ENCODE measurements at places on chromosomes 3 and 15.

DNA sequence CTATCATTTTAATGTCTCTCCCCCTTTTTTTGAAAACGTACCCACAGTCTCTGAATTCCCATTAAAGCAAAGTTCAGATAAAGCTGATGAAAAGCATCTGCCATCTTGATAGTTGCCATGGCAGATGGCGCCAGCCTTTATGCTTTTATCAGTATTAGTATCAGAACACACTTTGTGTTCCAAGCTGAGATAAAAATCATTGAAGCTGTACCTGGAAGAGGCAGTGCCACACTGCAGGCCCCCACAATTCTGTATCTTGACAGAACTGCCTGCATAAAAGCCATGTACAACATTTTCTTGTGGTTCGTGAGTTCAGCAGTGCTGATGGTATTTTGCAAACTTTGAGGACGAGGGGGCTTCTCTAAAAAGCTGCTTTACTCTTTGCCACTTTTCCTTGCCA is 311.7 kb downstream of the SATB1 start:
- no peak for DNase-seq

DNA sequence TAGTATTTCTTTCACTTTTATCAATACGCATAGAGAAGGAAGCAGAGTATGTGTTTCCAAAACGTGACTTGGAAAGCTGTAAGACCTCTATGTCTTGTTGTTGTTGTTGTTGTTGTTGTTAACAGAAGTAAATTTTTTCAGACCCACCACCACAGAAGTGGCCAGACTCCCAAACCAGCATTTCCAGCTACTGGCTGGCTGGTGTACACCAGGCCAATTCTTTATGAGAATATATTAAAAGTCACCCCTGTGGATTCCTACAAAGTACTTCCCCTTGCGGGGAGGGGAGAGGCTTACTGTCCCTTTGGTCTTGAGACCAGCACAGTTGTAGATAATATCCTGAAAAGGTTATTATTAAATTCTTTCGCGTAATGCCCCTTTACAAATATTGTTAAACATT is 1.6 kb upstream of the FOXP1 start:
- no peak for DNase-seq

GRCh38 chr3:169199283-169199682 is 464.2 kb downstream of the MECOM start:
- DNase-seq, result no peak

- peak; percentile 71 for DNase-seq
Measured at GRCh38 chr3:82133070-82133606, 371.7 kb upstream of the GBE1 start.

GRCh38 chr3:40828741-40829415 is 304.1 kb downstream of the ZNF621 start:
- DNase-seq, result no peak

DNA sequence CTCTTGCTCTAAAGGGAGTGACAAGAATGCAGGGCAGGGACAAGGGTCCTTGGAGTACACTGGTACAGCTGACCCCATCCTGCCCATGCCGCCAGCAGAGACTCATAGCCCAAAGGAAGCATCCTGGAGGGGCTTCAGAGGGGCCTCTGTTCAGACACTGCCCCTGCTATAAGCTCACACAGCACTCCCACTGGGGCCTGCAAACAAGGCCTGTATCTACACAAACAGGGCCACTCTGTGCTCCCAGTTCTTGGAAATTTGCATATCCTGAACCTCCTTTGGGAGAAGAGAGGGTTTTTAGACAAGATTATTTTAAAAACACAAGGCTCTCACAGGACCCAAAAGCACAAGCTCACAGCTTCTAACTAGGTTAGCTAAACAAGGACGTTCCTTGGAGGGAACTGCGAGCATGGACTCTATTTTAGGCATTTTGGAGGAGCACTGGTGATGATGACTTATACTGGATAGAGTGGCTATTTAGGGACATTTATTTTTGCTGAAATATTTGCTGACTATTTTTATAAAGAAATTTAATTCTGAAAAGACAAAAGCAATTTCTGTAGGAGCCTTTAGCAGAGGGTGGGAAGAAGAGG is 16.4 kb upstream of the ANKRD34C start:
- DNase-seq, result no peak

- no peak for DNase-seq
Measured at GRCh38 chr15:65804252-65804931, 12.3 kb upstream of the DENND4A start.
